ENCODE measurements at places on chromosomes 7 and 10.

GRCh38 chr10:113663908-113664307, at the start of gene NRAP:
Gene NRAP, minus strand, starts transcription at chr10:113664041. Its CDS starts 159 bp downstream, at chr10:113663882.
- H3K36me3 ChIP-seq = no peaks in the 10 kb centered on the region
- no peaks in the 10 kb centered on the region for H3K4me1 ChIP-seq
- DNase-seq = no peak
- H3K27me3 ChIP-seq = no peaks in the 10 kb centered on the region

GRCh38 chr10:128165536-128165935, 39.3 kb upstream of the MKI67 start:
- H3K4me1 ChIP-seq = no peaks in the 10 kb centered on the region
- H3K27me3 ChIP-seq = peaks cover 6% of the 10 kb centered on the region
- H3K4me3 ChIP-seq = no peak overlapping the region
- H3K27ac ChIP-seq = no peak overlapping the region

GRCh38 chr10:86325158-86325557, 41.4 kb downstream of the GRID1 start:
- no peak overlapping the region for H3K27ac ChIP-seq
- H3K4me1 ChIP-seq = peaks cover 5% of the 10 kb centered on the region
- H3K4me3 ChIP-seq = no peak overlapping the region
- DNase-seq = peak; percentile 9

- no peaks in the 10 kb centered on the region for H3K27me3 ChIP-seq
- no peak for DNase-seq
Measured at GRCh38 chr10:105189463-105189800, 548.3 kb downstream of the SORCS3 start.

DNA sequence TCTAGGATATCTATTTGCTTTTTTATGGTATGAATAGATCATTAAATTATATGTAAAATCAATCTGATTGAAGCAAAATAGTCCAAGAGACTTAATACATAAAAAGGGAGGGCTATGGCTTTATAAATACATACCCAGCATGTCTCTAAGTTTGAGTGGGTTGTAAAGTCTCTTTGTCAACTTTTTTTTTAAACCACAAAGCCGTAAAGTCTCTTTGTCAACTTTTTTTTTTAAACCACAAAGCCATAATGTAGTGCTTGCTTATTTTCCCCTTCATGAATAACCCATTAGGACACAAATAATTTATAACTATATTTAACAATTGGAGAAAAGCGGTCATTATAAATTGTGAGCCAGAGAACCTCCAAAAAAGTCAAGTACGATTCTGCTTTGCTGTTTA, 5.7 kb downstream of the HECTD2 start:
- peaks cover 5% of the 10 kb centered on the region for H3K27me3 ChIP-seq
- H3K27ac ChIP-seq = no peak overlapping the region
- no peaks in the 10 kb centered on the region for H3K36me3 ChIP-seq
- peaks cover 8% of the 10 kb centered on the region for H3K4me1 ChIP-seq
- H3K4me3 ChIP-seq = no peak overlapping the region
- DNase-seq = no peak

DNA sequence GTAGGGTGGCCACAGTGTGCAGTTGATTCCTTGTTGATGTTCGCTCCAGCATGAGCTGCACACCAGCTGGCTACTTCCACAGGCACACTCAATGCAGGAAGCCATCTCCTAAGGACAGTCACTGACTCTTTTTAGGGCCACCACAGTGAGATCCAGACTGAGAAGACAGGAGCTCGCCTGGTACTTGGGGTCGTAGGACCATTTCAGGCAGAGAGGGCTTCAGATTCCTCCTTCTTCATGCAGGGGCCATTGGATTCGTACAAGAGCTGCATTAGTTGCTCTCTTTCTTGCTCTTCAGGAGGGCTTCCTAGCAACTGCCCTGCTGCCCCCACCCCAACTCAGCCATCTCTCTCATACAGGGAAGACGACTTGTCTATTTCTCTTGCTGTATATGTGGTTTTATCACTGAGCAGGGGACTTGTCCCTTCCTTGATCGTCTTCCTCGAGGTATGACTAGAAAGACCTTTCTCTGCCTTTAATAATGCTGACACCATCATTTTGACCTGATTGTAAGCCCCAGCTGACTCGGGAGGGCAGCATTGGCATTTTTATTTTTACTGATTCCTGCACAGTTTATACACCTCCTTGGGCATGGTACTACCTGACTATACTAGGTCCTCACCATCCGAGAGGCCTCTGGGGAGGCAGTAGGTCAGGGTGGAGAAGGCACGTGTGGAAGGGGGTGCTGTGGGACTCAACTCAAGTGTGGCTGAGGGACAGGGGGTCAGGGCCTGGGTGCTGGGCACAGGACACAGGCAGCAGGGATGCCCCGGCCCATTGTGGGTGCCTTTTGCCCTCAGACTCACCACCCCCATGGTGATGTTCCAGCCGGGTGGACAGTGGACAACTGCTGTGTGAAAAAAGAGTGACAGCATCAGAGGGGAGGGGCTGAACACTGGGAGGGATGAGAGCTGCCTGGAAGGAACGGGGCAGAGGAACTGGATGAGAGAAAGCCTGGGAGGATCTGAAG, 136.7 kb upstream of the ZNF746 start:
- no peak overlapping the region for H3K27ac ChIP-seq
- H3K36me3 ChIP-seq = no peaks in the 10 kb centered on the region
- peaks cover 6% of the 10 kb centered on the region for H3K27me3 ChIP-seq
- no peaks in the 10 kb centered on the region for H3K4me1 ChIP-seq
- DNase-seq = no peak
